ENCODE measurements at places on chromosomes 7 and 10.

DNA sequence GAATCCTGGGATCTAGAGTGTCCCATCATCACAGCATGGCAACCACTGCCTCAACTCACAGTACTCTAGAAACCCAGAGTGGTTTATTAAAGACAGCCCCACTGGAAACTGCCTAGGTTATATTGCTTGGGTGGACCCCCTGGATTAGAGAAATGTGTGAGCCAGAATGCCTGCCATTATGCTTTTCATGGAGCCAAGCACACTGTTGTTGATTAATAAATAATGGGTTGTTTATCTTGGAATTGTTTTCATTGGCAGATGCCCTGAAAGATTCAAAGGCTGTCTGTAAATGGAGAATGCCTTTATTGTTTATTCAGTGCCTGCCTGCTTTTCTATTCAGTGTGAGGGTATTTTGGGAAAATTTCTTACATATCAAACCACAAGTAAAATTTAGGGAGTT lies 52.1 kb downstream of the GNAI1 start:
- DNase-seq, result no peak

DNA sequence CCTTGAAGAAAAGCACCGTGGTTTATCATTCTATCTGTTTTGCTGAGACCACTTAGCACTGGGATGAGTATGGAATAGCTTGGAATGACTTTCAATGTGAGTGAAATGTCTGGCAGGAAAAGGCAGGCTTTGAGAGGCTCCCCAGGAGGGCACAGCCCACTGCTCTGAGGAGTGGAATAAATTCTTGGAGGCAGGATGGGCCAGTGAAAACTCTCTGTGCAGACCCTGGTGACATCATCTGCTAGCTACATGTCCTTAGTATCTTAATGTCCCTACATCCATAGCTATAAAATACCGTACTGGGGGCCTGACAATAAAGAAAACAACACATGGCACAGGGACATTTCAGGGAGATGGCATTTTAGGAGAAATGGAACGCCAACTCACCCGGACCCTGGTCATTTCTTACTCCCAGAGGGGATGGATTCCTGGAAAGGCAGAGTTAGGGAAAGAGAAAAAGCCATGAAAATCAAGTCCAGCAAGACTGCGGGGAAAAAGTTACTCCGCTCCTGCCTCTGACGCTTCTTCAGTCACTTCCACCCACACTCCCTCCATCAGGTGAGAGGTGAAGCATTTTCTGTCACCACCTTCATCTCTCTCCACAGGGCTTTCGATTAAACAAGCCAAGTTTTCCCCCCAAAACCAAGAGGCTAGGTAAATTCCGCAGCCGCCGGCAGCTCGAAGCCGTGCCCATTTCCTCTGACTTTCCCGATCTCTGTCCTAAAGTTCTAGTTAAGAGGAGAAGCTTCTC lies 991 bp downstream of the ZNF239 start:
- DNase-seq, result no peak

GRCh38 chr10:14556285-14556956 lies 218.3 kb downstream of the FAM107B start:
- DNase-seq, result no peak

- DNase-seq, result no peak
Observed at GRCh38 chr10:80461208-80462183, 7.4 kb downstream of the TSPAN14 start.

GRCh38 chr10:129323879-129324278 lies 143.2 kb upstream of the MGMT start:
- no peak for DNase-seq

- no peak for DNase-seq
Observed at GRCh38 chr7:70698219-70698832, 433.6 kb upstream of the GALNT17 start.

DNA sequence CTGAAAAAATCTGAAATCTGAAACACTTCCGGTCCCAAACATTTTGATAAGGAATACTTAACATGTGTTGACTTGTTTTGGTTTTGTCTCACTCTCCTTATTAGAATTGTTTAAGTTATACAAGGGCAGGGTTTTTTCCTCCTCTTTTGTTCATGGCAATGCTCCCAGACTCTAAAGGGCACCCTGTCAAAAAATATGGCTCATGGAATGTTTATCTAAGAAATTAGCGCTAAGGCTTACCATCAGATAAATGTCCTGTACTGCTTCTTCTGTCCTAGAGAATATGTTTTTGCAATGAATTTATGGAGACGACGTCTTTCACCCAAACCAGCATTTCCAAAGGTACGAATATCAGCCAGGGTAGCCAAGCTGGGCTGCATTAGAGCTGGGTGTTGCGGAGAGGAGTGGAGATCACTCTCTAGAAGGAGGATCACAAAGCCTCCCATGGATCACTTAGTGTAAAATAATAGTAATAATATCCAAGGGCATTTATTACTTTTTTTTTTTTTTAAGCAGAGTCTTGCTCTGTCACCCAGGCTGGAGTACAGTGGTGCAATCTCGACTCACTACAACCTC lies 46.8 kb downstream of the ERLIN1 start:
- DNase-seq, result no peak

DNA sequence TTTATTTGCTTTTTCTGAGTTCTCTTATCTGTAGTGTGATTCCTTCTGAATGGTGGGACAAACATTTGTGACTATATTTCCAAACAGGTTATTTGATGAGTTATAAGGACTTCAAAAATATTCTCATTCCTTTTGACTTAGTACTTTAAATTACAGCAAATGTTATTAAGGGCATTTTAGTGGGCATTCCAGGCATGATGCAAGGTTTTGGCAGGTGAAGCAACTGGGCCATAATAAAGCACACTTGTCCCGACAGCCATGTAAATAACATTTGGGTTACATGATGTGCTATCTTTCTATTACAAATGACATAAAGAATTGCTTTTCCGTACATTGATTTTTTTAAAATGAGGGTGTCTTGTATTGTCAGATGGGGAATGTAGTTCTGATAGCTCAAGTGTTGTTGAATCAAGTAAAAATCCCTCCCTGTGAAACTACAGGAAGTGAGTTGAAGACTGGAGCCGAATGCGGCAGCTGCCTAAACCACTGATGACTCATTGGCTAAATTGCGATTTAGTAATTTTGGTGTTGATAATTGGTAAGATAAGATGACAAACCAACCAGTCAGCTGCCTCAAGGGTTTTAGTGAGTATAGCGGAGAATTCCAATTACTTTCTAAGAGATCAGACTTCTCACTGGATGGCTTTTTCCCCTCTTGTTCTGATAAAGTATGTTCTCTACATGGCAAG lies 231.3 kb upstream of the NPY start:
- no peak for DNase-seq

- no peak for DNase-seq
Observed at GRCh38 chr10:128811511-128811910, 655.5 kb upstream of the MGMT start.
